ENCODE measurements at places on chromosomes 7 and 10. TPM values are rescaled to one million over a fixed set of nuclear protein-coding genes. Genes with fewer than 3 reads are reported as not detected.
A peak's percentile ranks its signal among the peaks of the same experiment; 100 is the strongest.

- H3K27ac ChIP-seq = no peak overlapping the region
- no peak for DNase-seq
- peaks cover 9% of the 10 kb centered on the region for H3K4me1 ChIP-seq
- H3K27me3 ChIP-seq = no peaks in the 10 kb centered on the region
Measured at GRCh38 chr10:88008866-88009470, 145.5 kb downstream of the PTEN start.

GRID1 gene
- total RNA-seq = 0.11 TPM

- no peaks in the 10 kb centered on the region for H3K36me3 ChIP-seq
- no peak overlapping the region for H3K27ac ChIP-seq
- peaks cover 2% of the 10 kb centered on the region for H3K27me3 ChIP-seq
- DNase-seq = no peak
- H3K4me3 ChIP-seq = no peak overlapping the region
Measured at GRCh38 chr7:104341546-104341945, 13.1 kb downstream of the LHFPL3 start.

GRCh38 chr7:57308631-57309408 lies 141.2 kb upstream of the ZNF716 start:
- H3K36me3 ChIP-seq = no peaks in the 10 kb centered on the region
- H3K27ac ChIP-seq = no peak overlapping the region
- H3K27me3 ChIP-seq = no peaks in the 10 kb centered on the region
- H3K4me3 ChIP-seq = no peak overlapping the region
- H3K4me1 ChIP-seq = no peaks in the 10 kb centered on the region

DRGX gene
- not detected for total RNA-seq

DNA sequence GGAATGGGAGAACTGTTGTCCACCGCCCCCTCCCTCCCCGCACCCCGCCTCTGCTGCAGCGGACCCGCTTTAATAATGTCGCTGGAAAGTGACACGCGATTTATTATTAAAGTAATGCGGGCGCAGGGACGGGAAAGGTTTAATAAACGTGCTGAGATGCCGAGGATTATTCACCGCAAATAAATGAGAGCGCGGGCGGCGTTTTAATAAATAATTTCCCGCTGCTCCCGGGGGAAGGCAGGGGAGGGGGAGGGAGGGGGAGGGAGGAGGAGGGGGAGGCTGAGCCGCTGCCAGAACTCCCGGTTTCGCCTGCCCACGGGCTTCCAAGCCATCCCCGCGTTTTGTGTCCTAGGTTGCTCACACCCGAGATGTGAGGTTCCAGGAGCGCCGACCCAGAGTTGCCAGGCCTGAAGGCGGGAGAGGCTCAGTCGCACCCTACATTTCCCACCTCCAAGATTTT lies 5.1 kb downstream of the KAZALD1 start:
- no peak for DNase-seq
- no peaks in the 10 kb centered on the region for H3K36me3 ChIP-seq
- no peaks in the 10 kb centered on the region for H3K27me3 ChIP-seq
- peak overlapping the region; percentile 85 for H3K27ac ChIP-seq

DNA sequence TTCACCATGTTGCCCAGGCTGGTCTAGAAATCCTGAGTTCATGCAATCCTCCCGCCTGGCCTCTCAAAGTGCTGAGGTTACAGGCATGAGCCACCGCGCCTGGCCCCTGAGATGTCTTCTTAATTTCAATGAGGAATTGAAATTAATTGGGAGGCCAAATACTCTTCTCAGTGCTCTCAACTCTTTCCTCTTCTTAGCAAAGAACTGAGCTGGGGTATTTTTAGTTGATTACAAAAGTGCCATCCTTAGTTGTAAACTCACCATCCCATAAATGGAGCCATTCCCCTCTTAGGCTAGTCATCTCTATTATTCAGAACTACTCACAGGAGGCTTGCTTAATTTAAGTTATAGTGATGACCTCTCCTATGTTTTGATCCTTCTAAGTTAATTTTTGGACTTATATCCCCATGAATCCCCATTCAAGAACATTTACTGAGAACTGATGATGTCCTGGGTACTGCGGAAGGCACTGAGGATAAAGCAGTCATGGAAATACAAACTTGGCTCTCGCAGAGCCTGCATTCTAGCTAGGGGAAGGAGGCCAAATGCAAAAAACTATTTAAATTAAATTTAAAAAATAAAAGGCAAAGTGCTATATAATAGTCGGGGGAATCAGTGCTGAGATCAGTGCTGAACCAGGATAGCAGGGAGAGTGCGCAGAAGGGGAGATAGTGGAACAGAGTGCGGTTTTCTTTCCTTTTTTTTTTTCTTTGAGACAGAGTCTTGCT lies 145.3 kb downstream of the SFMBT2 start:
- DNase-seq = no peak
- H3K4me3 ChIP-seq = no peak overlapping the region
- H3K27ac ChIP-seq = no peak overlapping the region
- no peaks in the 10 kb centered on the region for H3K27me3 ChIP-seq
- no peaks in the 10 kb centered on the region for H3K36me3 ChIP-seq

DNA sequence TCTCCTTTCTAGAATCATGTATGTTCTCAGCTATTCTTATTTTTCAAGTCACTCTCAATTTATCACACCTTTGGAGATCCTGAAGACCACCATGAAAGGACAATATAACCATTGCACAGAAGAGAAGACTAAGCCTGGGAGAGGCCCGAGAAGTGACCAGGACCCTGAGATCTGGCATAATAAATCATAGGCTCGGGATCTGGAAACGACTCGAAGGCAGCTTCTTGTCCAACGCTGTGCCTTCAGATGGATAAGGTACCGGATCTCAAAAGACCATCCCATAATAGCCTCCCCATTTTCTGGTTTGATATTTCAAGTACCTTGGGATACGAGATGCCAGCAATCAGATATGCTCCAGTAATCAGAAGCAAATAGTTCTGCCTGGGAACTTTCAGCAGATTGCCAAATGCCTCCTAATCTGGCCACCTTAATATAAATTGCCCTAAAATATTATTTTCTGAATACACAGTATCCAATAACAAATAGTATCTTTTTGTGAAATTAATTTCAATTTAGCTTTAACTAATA lies 179.2 kb upstream of the ZMIZ1 start:
- H3K27me3 ChIP-seq = peaks cover 15% of the 10 kb centered on the region
- peaks cover 5% of the 10 kb centered on the region for H3K36me3 ChIP-seq
- DNase-seq = no peak
- H3K27ac ChIP-seq = no peak overlapping the region

ZP3 gene
- not detected for total RNA-seq

EFCAB10 gene
- total RNA-seq = not detected

GRM3 gene
- not detected for total RNA-seq

DNA sequence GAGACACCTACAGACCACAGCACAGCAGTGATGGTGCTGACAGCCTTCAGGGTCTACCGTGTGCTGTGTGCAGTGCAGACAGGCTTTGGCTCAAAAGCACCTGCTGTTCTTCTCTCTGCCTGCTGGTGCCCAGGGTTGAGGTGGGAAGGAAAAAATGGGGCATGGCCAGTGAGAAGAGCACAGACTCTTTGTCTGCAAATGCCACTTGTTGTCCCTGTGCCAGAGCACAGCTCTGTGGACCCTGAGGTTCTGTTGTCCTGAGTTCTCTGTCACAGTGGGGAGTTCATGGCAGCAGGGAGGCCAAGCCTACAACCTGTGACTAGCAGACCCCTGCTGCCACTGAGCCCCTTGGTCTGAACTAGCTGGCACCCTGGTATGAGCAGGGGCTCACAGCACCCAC lies 376.7 kb downstream of the GLRX3 start:
- no peak overlapping the region for H3K4me3 ChIP-seq
- no peaks in the 10 kb centered on the region for H3K36me3 ChIP-seq
- no peaks in the 10 kb centered on the region for H3K4me1 ChIP-seq

- no peak for DNase-seq
- no peaks in the 10 kb centered on the region for H3K4me1 ChIP-seq
- H3K27me3 ChIP-seq = no peaks in the 10 kb centered on the region
- H3K4me3 ChIP-seq = no peak overlapping the region
Measured at GRCh38 chr7:134016942-134017303, 110.2 kb upstream of the LRGUK start.

GRCh38 chr7:155835446-155836215 lies 23.4 kb upstream of the SHH start:
- no peak overlapping the region for H3K27ac ChIP-seq
- no peaks in the 10 kb centered on the region for H3K4me1 ChIP-seq
- H3K27me3 ChIP-seq = peaks cover 8% of the 10 kb centered on the region
- no peak for DNase-seq
- H3K36me3 ChIP-seq = no peaks in the 10 kb centered on the region

- H3K4me3 ChIP-seq = no peak overlapping the region
- DNase-seq = no peak
- H3K4me1 ChIP-seq = no peaks in the 10 kb centered on the region
Measured at GRCh38 chr7:66643395-66643794, 14.7 kb downstream of the KCTD7 start.

DNA sequence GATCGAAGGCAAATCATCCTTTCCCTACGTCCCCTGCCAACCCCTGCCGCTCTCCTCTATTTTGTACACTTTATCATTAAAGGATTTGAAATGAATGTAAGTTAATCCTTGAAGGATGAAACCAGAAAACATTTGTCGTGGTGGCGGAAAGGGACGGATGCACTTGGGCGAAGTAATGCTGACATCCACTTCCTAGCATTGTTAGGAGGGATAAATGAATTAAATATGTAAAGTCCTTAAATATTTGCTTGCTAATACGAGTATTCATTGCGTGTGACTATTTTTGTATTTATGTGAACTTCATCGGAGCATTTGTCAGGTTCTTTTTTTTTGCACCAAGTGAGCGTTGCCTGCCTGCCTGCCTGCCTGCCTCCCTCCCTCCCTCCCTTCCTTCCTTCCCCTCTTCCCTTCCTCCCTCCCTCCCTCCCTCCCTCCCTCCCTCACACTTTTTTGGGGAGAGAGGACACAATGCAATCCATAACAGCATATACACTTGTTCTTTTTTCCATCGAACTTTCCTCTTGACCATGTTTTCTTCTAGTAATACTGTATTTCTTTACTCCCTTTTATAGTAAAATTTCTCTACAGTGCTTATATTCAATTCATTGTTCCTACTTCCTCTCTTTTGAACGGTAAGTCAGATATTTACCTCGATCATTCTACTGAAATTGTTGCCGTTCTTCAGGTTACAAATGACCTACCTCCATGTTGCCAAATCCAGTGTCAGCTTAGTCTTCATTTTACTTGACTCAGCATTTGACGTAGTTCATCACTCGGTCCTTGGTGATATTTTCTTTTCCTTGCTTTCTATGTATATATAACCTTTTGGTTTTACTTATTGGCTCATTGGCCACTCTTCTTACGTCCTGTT lies 831 bp downstream of the CCDC7 start:
- H3K27me3 ChIP-seq = peaks cover 18% of the 10 kb centered on the region
- peak overlapping the region; percentile 88 for H3K4me3 ChIP-seq
- peak overlapping the region; percentile 99 for H3K27ac ChIP-seq
- peaks cover 13% of the 10 kb centered on the region for H3K4me1 ChIP-seq
- DNase-seq = no peak

DNA sequence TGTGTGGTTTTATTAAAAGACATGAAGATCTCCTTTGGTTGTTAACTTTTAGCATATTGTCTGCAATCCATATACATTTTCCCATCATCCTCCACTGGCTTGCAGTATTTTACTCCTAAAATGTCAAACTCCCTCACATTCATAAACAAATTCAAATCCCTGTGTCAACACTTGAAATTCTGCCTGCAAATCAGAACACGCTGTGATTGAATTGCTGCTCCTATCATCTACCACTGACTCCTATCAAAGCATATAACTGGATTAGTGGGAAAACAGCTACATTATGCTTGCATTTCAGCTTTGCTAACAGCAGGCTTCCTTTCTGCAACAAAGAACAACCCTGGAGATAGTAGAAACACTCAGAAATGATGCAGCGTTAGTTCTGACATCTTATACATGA lies 281.8 kb upstream of the HGF start:
- no peak for DNase-seq
- no peak overlapping the region for H3K27ac ChIP-seq
- no peaks in the 10 kb centered on the region for H3K27me3 ChIP-seq
- H3K4me1 ChIP-seq = peaks cover 20% of the 10 kb centered on the region
- peaks cover 5% of the 10 kb centered on the region for H3K36me3 ChIP-seq
- no peak overlapping the region for H3K4me3 ChIP-seq

GRCh38 chr10:67257018-67257417 lies 331.2 kb downstream of the LRRTM3 start:
- H3K27me3 ChIP-seq = no peaks in the 10 kb centered on the region
- H3K36me3 ChIP-seq = no peaks in the 10 kb centered on the region
- H3K4me1 ChIP-seq = peaks cover 12% of the 10 kb centered on the region
- DNase-seq = no peak
- H3K27ac ChIP-seq = peak overlapping the region; percentile 1

BBS9 gene
- total RNA-seq = 25.1 TPM

- H3K27me3 ChIP-seq = no peaks in the 10 kb centered on the region
- H3K36me3 ChIP-seq = peaks cover 2% of the 10 kb centered on the region
- H3K4me1 ChIP-seq = peaks cover 49% of the 10 kb centered on the region
Measured at GRCh38 chr7:130490888-130491804, 739 bp upstream of the MEST start.

- no peak overlapping the region for H3K27ac ChIP-seq
- peaks cover 37% of the 10 kb centered on the region for H3K36me3 ChIP-seq
- H3K27me3 ChIP-seq = no peaks in the 10 kb centered on the region
- peaks cover 7% of the 10 kb centered on the region for H3K4me1 ChIP-seq
- no peak overlapping the region for H3K4me3 ChIP-seq
Measured at GRCh38 chr10:86500846-86501245, 20.7 kb downstream of the WAPL start.

GRCh38 chr10:88668465-88668864 lies 4.2 kb downstream of the LIPF start:
- no peaks in the 10 kb centered on the region for H3K27me3 ChIP-seq
- H3K4me3 ChIP-seq = no peak overlapping the region
- H3K27ac ChIP-seq = no peak overlapping the region
- peaks cover 4% of the 10 kb centered on the region for H3K4me1 ChIP-seq
- H3K36me3 ChIP-seq = no peaks in the 10 kb centered on the region
- no peak for DNase-seq

GRCh38 chr10:33010132-33011037 lies 52.4 kb upstream of the ITGB1 start:
- peaks cover 26% of the 10 kb centered on the region for H3K4me1 ChIP-seq
- H3K27ac ChIP-seq = peak overlapping the region; percentile 37
- no peaks in the 10 kb centered on the region for H3K27me3 ChIP-seq
- no peaks in the 10 kb centered on the region for H3K36me3 ChIP-seq
- H3K4me3 ChIP-seq = no peak overlapping the region

DNA sequence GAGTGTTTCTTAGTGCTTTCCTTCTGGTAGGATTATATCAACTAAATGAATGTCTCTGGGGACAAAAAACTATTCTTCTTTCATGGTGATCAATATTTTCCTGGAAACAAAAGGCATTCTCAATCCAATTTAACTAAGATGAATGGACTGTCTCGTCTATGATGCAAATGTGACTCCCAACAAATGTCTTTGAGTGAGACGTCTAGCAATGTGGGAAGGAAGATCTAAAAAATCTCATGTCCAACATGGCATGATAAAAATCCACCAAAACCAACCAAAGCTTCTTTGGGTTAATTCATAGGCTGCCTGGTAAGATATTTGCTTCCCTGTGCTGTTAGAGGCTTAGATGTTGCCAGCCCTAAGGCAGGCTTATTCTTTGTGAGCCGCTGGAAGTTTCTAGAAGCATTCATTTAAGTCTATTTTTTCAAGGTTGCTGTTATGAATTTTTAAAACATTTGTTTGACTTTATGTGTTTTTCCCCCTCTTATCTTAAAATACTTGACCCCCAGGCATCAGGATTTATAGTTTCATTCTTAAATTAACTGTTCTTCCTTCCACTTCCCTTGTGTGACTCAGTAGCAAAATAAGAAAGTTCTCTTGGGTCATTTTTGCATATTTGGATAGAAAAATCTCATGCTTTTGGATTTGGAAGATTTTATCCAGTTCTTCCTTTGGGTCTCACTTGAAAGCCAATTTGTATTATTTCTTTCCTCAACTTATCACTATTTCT lies 156.3 kb downstream of the NRP1 start:
- peaks cover 47% of the 10 kb centered on the region for H3K36me3 ChIP-seq

EIF5AL1 gene
- total RNA-seq = not detected

Measured in osteocyte (in vitro differentiated cells).